HT-29 (cell line): ENCODE measurements at places on chromosomes 3 and 15.

DNA sequence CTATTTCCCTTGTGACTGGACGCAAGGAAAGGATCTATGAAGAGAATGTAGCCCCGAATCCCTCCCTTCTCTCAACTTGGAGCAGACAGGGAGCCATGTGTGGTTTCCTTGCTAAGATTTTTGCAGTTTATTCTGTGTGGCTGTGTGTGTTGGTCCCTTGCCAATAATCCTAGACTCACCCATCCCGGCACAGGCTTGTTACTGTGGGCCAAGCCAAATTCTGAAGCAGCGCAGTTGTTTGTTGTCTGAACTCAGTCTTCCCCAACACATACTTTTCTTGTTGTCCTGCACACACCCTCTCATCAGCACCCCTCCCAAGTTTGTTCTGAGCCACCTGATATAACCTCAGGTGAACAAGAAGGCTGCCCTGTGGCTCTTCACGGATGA, 193.3 kb upstream of the CTDSPL start:
- no peak for DNase-seq

DNA sequence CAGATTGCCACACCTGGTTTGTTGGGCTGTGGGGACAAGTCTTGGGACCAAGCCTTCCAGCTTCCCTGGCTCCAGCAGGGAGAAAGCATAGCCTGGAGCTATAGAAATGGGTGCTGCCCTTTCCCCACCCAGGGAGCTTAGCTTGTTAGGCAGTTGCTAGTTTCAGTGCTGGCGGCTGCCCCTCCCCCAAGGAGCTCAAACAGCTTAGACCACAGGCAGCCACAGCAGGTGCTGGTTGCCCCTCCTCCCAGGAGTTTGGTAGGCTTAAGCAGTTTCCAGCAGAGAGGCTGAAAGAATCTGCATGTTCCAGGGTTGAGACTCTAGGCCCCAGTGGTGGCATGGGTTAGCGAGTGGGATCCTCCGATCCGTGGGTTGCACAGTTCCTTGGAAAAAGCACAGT, 889.7 kb downstream of the IGSF11 start:
- no peak for DNase-seq

GRCh38 chr3:35666888-35667287, 27.6 kb downstream of the ARPP21 start:
- no peak for DNase-seq

DNA sequence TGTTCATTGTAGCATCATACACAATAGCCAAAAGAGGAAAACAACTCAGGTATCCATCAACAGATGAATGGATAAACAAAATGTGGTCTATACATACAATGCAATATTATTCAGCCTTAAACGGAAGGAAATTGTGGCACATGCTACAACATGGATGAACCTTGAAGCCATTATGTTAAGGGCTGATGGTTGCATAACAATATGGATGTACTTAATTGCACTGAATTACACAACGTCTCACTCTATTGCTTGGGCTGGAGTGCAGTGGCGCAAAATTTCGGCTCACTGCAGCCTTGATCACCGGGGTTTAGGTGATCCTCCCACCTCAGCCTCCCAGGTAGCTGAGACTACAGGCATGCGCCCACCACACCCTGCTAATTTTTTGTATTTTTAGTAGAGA, 7.0 kb upstream of the TMEM62 start:
- DNase-seq: no peak

DNA sequence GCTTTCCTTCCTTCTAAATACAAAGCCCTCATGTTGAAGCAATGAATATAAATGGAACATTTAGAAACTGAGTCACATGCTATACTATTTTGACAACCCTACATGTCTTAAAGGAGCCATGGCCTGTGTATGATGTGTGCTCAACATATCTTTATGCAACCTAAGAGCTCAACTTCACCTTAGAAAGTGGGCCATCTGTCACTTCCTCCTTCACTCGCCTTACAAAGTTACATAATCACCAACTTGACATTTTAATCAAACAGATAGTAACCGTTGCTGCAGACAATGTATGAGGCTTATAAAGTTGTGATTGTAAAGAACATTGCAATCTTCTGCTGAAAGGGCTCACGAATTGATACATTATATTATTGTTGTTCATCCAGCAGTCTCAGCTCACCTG, 163.6 kb downstream of the SERPINI1 start:
- peak; percentile 45 for DNase-seq

DNA sequence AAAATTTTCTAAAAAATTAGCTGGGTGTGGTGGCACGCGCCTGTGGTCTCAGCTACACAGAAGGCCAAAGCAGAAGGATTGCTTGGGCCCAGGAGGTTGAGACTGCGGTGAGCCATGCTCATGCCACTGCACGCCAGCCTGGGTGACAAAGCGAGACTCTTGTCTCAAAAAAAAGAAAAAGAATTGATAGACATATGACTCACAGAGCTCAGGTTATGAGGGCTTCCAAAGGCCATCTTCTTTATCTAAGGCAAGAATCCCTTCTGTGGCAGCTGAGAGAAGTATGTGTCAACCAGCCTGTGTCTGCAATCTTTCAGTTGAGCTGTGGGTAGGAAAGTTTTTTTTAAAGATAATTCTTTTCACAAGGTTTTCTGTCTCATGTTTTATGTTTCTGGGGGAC, 53.9 kb downstream of the MRPS25 start:
- no peak for DNase-seq

GRCh38 chr3:24296441-24297205, 198.0 kb downstream of the THRB start:
- DNase-seq: no peak

DNA sequence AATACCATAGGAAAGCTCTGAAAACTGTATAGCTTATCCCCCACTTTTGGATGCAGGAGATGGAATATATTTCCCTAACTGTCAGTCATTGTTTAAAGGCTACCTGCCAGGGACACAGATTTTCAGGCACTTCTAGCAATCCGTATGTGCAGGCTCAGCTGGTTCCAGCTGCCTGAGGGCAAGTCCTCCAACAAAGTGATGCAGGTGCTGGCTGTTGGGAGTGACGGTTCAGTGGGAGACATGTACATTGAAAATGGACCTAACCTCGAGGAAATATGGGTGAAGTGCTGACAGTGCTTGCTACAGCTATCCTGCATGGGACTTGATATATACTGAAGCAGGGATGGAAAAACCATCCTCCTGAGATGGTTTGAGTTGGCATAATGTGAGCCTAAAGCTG, 153.1 kb upstream of the GAP43 start:
- no peak for DNase-seq

- DNase-seq: no peak
Measured at GRCh38 chr3:42827023-42827422, 17.8 kb downstream of the ACKR2 start.

DNA sequence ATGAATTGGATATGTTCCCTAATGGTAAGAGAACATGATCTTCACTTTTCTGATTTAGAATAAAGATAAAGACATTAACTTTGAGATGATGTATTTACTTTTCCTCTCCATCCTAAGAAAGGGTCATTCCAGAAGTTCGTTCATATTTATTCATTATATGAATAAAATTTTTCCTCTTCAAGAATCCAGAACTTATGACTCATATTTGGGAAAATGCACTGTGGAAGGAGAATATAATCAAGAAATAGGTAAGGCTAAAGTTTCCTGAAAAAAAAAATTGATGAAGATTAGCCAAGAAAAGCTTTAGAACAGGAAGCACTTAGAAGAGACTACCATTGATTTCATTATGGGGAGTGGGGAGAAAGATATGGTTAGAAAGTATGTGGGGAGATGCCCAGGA, 36.5 kb upstream of the CBLB start:
- DNase-seq: no peak

DNA sequence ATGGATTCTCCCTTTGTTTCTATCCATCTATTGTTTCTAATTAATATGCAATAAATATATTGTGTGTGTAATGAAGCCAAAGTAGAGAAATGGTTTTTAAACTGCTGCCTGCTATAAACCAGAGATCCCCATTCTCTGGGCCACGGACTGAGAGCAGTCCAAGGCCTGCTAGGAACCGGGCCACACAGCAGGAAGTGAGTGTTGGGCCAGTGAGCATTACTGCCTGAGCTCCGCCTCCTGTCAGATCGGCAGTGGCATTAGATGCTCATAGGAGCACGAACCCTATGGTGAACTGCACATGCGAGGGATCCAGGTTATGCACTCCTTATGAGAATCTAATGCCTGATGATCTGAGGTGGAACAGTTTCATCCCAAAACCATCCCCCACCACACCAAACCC, 85.2 kb upstream of the POMGNT2 start:
- DNase-seq: no peak

GRCh38 chr15:52340093-52340492, 44.5 kb upstream of the MYO5C start:
- no peak for DNase-seq

GRCh38 chr3:146065573-146066006, 95.4 kb downstream of the PLOD2 start:
- peak; percentile 76 for DNase-seq

- no peak for DNase-seq
Measured at GRCh38 chr3:102400142-102400541, 34.7 kb upstream of the ZPLD1 start.

- peak; percentile 92 for DNase-seq
Measured at GRCh38 chr15:69554279-69554961, 101.8 kb downstream of the RPLP1 start.

- no peak for DNase-seq
Measured at GRCh38 chr3:108887777-108888176, 65.2 kb downstream of the TRAT1 start.

DNA sequence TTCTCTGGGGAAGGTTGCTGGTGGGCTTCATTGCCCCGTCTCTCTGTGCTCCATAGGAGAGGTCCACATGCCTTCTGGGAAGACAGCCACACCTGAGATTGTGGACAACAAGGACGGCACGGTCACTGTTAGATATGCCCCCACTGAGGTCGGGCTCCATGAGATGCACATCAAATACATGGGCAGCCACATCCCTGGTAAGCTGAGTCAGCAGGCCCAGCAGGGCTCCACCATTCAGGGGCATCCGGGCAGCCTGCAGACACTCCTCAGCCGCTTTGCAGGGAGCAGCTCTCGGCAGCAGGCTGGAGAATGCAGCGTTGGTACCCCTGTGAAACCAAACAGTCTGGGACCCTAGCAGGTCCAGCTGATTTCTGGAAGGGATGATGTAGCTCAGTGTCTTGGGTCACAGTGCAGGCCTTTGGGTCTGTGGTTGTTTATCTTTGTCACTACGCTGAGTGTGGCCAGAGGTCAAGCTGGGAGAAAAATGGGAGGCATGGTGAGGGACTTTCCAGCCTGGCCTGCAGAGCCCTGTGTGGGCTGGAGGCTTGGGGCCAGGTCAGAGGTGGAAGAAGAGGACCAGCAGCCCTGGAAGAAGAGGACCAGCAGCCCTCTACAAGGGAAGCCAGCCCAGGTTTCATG, 67.2 kb downstream of the DNASE1L3 start:
- DNase-seq: no peak

GRCh38 chr3:136166507-136166906, 29.6 kb downstream of the MSL2 start:
- DNase-seq: no peak

- no peak for DNase-seq
Measured at GRCh38 chr3:11172096-11172690, 17.9 kb downstream of the HRH1 start.
